RWPE2 (cell line): ENCODE measurements at places on chromosomes 12 and 14.
A peak's percentile ranks its signal among the peaks of the same experiment; 100 is the strongest.

DNA sequence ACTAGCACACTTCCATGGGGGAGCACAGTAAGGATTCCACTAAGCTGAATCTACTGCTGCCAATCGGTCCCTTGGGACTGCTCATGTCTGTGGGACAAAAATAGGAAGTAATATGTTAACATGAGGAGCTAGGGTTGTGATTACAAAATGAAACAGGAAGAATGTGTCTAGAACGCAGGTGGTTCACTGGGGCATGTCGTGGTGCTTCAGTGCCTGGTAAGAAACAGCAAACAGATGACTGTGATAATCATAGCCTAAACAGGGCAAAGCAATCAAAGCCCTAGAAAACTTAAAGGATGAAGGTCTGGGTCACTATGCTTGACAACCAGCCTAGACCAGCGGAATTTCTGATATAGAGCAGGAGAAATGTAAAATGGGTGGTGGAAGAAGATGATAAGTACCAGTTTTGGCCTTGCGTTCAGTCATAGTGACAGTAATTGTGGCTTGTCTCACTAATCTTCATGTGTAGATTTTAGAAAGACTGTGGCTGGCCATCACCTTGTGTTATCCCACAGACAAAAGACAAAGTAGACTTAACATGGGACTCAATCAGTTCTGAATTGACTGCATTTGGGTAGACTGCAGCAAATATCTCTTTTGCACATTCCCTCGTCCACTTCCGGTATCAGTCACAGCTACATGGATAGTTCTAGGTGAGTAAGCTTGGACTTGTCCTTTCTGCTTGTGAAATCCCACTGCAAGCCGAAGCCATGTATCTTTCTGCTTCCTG, 51.4 kb downstream of the WASHC3 start:
- DNase-seq, result no peak

DNA sequence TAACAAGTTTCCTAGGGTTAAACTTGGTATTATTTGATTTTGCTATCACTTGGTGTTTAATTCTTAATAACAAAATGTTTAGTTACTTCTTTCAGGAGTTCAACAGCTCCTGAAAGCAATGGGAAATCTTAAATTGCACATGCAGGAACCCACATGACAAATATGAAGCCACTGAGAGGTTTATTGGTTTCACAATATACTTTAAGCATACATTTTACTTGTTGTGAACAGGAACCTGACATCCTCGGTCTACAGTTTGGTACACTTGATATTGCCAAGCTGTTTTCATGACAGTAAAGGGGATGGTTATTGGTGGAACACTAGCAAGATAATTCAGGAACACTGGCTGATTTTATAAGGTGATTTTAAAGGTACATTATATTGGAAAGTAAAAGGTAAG, 46.2 kb downstream of the SLC38A1 start:
- no peak for DNase-seq

GRCh38 chr14:72608391-72609204, 285.3 kb downstream of the DPF3 start:
- no peak for DNase-seq

- no peak for DNase-seq
Measured at GRCh38 chr12:6469092-6469491, 1.4 kb downstream of the VAMP1 start.

DNA sequence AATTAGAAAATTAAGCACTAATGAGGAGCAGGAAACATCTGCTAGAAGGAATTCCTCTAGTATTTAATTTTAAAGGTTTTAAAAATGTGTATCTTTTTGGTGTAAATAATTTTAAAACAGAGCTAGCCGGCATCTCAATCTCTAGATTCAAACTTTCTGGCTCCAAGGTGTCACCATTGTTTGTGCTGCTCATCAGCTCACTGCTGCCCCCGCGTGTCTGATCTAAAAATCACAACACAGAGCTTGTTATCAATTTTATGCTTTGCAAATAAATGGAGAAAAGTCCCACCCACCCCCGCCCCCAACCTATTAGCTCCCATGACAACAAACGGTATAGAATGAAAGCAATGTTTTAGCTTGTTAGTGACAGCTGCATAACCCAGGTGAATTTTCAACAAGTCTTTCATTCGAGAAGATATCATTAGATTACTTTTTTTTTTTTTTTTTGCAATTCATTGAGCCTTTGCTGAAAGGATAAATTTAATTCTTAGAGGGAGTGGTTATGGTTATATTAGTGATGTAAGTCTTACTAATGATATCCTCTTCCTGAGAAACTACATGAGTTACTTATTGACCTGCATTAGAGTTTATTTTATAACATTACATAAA, 11.3 kb upstream of the ABHD12B start:
- no peak for DNase-seq

DNA sequence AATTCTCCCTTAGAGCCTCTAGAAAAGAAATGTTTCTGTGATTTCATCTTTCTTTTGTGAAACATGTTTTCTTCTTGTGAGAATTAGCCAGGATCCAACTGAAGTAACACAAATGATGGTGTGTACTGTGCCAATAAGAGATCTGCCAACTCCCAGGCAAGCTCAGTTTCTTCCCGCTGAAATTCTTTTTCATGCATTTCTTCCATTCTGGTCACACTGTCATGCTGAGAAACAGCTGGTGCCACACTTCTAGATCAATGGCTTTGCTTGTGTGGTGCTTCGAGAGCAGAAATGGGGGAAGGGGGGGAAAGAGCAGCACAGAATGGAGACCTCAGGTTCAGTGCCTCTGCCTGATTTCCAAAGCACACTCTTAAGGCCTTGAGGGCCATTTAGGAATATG, 41.4 kb upstream of the FGF6 start:
- DNase-seq, result no peak

DNA sequence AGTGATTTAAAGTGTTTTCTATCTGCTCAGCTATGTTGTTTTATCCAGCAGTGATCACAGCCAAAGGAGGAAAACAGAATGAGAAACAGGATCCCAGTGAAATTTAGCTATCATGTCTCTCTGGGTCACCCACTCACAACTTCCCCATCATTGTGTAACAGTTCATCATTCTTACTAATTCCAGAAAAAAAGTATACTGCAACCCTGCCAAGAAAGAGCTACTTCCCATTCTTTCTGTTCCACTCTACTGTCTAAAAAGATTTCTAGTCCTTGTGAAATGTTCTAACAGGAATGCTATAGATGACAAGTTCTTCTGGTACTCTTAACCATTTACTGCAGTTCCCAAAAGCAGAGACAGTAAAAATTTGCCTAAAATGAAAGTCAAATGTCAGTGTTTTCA, 39.2 kb upstream of the CD163 start:
- no peak for DNase-seq

GRCh38 chr12:1799051-1799881, 21.1 kb upstream of the LRTM2 start:
- peak; percentile 71 for DNase-seq

DNA sequence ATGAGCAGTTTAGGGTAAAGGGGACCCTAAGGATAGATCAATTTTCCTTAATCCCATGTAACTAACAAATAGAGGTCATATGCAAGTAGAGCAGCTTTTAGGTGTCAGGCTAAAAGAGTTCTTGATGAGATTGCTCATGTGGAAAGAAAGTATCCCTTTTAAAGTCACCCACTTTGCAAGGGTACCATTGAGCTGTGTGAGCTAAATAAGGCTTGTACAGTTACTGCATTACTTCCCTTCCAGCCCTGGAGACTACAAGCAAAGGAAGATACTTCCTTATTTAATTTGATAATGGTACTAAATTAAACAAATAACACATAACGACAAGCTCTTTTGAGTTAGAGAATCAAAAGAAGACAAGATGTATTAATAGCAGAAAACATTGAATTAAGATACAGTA, 191.7 kb downstream of the TMX1 start:
- no peak for DNase-seq

DNA sequence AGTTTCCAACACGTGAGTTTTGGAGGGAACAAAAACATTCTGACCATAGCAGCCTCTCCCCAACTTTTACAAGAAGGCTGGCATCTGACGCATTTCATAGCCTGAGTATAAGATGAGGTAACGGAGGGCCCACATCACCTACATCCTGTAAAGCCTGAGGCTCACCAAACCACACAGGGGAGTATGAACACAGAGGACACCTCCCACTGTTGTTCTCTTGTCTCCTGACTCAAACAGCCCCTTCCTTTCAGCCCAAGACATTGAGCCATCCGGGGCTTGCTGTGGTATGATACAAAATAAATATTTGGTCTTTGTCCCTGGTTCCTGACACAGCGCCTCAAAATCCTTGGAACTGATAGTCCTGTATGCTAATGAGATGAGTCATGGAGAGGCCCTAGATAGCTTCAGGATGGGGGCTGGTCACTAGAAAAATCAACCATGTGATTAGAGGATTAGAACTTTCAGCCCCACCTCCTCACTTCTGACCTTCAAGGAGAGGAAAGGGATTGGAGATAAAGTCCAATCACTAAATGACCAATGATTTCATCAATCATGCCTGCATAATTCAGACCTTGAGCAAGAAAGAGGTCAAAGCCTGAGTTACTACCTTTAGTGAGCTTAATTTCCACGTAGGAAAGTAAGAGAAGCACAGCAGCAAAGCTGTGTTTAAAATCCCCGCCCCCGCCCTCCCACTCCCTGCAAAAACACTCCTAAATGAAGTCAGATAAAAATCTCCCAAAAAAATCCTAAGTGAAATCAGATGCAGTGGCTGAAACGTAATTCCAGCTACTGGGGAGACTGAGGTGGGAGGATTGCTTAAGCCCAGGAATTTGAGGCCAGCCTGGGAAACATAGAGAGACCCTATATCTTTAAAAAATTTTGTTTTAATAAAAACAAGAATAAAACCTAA, 236.4 kb downstream of the PCNX1 start:
- DNase-seq, result peak; percentile 94

- DNase-seq, result no peak
Measured at GRCh38 chr14:21840765-21841164, 167.1 kb upstream of the OR4E1 start.

DNA sequence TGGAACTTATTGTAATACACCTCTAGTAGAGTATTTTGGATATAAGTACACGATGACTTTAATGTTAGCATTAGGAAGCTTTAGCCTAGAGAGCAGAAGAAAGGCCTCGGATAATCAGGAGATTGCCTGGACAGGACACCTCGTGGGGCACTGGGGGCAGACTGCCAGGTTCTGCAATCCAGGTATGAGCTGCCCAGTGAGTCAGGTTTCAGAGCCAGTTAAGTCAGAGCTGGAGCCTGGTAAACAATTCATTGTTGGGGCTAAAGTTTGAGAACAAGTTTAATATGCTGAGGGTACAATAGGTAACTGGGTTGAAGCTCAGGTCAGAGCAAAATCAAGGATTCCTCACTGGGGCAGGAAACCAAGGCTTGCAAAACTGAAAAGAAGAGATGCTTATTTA, 107.4 kb downstream of the RERGL start:
- DNase-seq, result no peak

- no peak for DNase-seq
Measured at GRCh38 chr12:17372508-17372907, 717.5 kb downstream of the RERGL start.

- no peak for DNase-seq
Measured at GRCh38 chr14:22781301-22781991, 15.0 kb downstream of the OXA1L start.

DNA sequence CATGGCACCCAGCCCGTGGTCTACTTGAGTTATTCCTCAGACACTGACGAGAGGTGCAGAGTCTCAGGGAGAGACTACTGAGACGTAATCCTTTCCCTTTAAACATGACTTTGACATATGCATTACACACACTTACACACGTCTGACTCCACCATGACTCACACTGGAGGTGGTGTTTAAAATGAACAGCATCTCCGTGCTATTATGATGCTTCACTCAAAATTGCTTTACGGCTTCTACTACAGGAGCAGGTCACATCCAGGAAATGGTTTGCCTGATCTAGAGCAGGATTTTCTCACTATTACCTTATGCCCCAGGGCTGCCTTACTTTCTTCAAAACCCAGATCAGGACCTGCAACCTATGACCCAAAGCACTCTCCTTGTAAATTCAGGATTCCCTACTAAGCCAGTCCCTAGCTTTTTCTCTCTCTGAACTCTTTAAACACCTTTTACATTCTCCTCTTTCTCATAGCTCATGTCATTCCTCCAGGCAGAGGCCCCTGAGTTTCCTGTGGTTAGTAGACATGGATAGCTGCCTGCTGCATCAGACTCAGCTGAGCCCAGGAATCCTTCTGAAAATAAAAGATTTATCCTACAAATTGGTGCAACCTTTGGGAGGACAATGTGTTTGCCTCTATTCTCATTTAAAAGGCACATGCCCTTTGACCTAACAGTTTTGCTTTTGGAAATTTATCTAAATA, 31.2 kb downstream of the TMCC3 start:
- DNase-seq, result peak; percentile 76

DNA sequence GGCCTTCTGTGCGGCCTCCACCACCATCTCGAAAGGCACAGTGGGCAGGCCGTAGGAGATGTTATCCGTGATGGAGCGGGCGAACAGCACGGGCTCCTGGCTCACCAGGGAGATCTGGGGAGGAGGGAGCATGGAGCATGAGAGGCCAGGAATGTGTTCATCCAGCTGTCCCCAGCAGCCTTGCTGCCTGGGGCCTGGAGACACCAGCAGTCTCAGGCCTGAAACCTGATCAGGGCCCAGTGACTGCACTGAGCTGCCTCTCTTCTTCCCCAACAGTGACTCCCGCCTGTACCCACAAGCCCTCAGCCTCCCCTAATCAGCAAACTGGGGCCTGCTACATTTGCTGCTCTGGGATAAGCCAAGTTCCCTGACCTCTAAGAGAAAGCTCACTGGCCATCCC, 30.9 kb downstream of the ABCB9 start:
- no peak for DNase-seq

GRCh38 chr14:83556746-83557453, 1973.0 kb upstream of the FLRT2 start:
- DNase-seq, result no peak

GRCh38 chr12:91871751-91872150, 273.9 kb downstream of the BTG1 start:
- DNase-seq, result no peak

GRCh38 chr14:73662487-73662943, 17.7 kb downstream of the DNAL1 start:
- peak; percentile 79 for DNase-seq

GRCh38 chr12:77500089-77500488, 330.6 kb upstream of the NAV3 start:
- DNase-seq, result no peak

- no peak for DNase-seq
Measured at GRCh38 chr14:95445161-95445560, 71.3 kb downstream of the SYNE3 start.

- DNase-seq, result no peak
Measured at GRCh38 chr12:29552324-29552927, 54.9 kb upstream of the OVCH1 start.

- no peak for DNase-seq
Measured at GRCh38 chr12:92601176-92601575, 101.6 kb upstream of the PLEKHG7 start.
